ENCODE measurements at places on chromosomes 5 and 9.

GRCh38 chr5:176391999-176392398 lies 3.4 kb downstream of the HIGD2A start:
- no peak for DNase-seq

- no peak for DNase-seq
Observed at GRCh38 chr5:177997319-177997670, 1.3 kb upstream of the PROP1 start.

- no peak for DNase-seq
Observed at GRCh38 chr5:126100767-126101166, 322.4 kb upstream of the GRAMD2B start.

GRCh38 chr5:17235731-17236330 lies 18.4 kb downstream of the BASP1 start:
- DNase-seq = no peak

DNA sequence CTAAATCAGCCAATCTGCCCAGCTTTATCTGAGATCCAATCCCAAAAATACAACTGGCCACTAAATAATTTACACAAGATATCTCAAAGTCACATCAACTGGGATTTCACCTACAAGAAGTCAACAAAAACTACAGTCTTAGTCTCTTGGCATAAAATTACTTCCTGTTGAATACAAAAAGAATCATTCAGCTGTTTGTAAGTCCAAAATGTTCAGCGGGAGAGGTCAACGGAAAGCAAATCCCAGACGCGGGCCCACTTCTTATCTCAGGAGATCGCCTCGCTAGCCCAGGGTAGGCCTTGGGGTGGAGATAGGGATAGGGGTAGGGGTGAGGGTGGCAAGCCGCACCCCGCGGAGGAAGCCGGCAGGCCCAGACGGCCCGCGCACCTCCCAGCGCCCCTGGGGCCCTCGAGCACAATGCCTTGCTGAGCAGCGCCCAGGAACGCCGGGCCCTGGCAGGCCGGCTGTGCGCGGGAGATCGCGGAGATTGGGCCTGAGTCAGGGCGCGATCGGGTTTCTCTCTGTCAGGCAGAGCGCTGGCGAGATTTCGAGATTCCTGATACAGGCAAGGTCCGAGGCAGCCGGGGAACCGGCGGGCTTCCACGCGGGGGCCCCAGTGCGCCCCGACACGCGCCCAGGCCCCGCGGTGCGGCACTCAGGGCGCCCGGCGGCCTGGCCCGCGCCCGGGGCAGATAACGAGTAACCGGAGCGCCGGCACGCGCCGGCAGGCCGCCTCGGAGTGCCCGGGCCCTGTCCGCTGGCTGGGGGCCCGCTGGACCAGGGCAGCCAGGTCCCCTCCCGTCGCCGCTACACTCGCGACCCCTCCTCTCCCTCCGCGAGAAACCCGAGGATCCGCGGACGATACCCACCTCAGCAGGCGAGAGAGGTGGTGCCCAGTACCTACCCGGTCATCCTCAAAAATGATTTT lies 601 bp downstream of the HINT1 start:
- DNase-seq = peak; percentile 52

DNA sequence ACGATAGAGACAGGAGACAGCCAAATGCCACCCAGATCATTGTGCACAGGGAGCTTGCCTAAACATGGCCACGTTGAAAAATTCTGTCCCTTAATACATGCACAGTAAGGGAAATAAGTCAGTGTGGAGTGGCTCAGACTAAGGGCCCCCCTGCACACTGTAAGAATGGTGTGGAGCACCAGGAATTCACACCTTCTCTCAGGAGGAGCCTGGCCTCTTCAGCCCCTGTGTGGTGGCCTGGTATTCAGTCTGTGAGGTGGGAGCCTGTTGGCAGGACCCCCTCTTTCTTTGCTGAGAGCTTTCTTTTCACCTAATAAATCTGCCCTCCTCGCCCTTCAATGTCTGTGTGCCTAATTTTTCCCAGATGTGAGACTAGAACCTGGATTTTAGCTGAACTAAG lies 66.1 kb upstream of the RASGRF2 start:
- DNase-seq = no peak

DNA sequence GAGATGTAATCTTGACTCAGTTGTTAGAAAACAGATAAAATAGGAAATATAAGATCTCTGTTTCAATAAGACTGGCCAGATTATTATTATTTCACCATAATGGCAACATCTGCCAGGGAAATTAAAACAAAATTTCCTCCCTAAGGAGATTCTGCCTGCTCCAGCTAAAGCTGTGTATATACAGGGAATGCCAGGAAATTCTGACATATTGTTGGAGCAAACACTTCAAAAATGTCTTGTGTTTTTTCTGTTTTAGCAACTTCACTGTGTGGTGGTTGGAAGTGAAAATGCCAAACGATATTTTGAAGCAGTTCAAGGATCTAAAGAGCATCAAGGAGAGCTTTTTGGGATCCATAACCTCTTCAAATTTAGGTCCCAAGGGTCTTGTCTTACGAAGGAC lies 90.8 kb downstream of the ERCC6L2 start:
- no peak for DNase-seq

GRCh38 chr5:124665625-124666024 lies 80.8 kb downstream of the ZNF608 start:
- DNase-seq = no peak

DNA sequence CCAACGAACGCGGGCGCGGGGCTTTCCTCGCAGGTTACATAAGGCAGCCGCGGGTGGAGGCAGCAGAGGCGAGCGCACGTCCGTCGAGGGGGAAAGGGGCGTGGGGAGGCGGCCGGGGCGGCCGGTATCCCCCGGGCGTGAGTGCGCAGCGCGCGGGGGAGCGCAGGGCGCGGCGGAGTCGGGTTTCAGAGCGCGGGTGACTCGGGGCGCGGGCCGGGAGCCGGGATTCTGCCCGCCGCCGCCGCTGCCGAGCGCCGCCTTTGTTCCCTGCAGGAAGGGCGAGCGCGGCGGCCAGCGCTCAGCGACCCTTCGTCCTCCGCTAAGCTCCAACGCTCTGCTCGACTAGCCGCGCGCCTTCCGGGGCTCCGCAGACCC lies at the start of gene COL15A1:
TSS of gene COL15A1 (plus strand) at position 226 of the 375 bp plus-strand sequence. CDS start 155 bp downstream, outside the sequence.
- DNase-seq = no peak

- no peak for DNase-seq
Observed at GRCh38 chr9:81305561-81306182, 383.7 kb downstream of the TLE1 start.

- no peak for DNase-seq
Observed at GRCh38 chr5:81908771-81909170, 63.1 kb upstream of the ATG10 start.

DNA sequence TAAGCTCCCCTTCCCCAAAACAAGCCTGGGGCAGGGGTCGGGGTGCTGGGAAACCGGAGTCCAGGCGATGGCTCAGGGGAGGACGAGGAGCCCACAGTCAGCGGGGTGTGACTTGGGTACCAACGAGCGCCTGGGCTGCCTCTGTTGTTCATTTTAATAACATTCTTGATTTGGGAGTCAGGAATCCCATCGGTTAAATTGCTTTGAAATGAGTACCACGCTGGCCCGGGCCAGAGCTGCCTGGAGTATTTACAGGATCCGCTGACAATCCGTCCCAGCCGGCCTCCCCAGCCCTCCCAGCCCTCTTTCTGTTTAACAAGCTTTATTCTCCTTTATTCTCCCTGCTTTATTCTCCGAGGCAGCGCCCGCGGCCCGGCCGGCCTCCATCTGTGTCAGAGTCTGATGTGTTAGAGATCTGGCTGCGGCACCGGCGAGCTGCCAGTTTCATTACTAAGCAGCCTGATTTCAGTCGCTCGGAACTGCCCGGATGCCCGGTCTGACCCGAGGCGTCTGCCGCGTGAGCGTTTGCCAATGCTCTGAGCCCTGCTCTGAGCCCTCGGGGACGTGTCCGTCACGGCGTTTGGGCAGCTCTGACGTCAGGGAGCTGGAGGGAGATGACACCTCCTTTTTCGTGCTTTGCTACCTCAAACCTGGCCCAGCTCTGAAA lies 16.5 kb upstream of the QRFP start:
- DNase-seq = peak; percentile 71

GRCh38 chr9:125604196-125604595 lies 102.8 kb downstream of the MAPKAP1 start:
- DNase-seq = no peak

GRCh38 chr5:53397141-53397757 lies 83.2 kb upstream of the FST start:
- DNase-seq = no peak

DNA sequence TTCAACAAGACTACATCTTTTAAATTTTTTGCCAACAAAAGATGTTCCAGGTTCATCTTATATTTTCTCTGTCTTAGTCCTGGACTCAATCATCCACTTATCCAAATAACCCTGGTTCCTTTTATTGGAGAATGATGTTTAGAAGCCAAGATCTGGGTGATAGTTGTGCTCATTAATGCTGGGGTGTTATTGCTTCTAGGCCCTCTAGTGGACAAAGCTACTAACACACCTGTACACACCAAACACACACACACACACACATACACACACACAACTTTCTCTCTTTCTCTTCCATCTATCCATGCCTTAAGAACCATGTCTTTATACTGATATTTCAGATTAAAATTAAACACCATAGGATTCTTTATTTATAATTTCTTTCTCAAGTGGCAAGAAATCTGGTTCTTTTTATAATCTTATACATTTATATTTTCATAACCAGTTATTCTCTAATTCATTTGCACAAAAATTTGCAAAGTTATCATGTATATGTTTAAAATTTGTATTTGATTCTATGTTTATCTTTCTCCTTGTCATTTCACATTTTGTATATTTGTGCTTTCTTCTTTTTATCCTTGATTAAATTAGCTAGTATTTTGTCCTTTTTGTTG lies 179.1 kb upstream of the SMIM23 start:
- DNase-seq = no peak

GRCh38 chr9:23497137-23497504 lies 328.9 kb downstream of the ELAVL2 start:
- DNase-seq = no peak

GRCh38 chr5:106423109-106423897 lies 1247.4 kb downstream of the EFNA5 start:
- no peak for DNase-seq

GRCh38 chr9:114684036-114684435 lies 2.0 kb upstream of the TEX48 start:
- no peak for DNase-seq

DNA sequence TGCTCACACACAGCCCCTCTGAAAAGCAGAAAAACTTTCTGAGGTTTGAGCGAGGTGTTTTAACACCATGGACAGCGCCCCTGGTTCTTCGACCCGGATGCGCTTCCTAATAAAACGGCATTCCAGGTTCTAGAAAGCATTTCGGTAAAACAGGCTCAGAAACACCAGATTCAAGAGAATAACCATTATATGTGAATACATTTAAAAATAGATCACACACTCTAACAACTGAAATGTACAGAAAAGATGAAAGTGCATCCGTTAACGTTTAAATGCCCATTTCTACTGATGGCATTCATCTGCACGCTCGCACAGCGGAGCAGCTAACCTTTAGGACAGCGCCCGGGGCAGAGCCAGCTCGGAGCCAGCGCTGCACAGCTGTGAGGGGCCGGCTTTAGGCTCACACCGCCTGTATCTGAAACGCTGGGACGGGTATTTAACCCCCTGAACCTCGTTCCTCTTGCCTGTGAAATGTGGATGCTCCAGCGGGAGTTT lies 26.3 kb upstream of the TENT4A start:
- no peak for DNase-seq

DNA sequence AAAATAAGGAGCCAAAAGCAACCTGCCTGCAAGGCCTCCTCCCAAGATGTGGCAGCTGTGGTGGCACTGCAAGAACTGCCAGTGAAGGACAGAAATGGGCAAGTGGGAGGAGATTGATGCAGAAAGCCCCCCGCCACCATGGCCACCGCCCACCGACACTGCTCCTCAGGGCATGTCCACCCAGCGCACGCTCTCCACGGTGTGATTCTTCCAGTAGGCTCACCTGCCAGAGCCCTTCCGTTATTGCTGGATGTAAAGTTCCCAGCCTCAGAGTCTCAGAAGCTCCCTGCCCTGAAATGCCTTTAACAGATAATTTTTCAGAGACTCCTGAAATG lies 155.2 kb upstream of the PHYKPL start:
- DNase-seq = no peak

DNA sequence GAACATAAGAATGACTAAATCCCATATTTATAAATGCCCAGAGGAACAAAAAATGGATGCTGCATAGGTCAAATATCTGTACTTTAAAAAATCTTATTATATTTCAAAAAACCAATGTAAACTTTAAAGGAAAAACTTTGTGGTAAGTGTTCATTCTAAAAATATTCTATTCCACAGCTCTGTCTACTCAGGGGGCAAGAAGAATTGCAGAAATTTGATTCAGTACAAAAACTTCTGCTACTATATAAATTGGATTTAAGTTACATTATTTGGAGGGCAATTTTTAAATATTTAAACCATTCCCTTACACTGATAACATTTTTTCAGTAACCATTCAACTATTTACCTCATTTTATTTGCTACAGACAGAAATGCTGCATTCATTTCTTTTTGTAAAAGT lies 32.1 kb downstream of the NFIB start:
- DNase-seq = no peak

- no peak for DNase-seq
Observed at GRCh38 chr5:153211076-153211475, 279.4 kb upstream of the GRIA1 start.

GRCh38 chr5:160108124-160108523 lies 11.1 kb downstream of the PWWP2A start:
- no peak for DNase-seq

DNA sequence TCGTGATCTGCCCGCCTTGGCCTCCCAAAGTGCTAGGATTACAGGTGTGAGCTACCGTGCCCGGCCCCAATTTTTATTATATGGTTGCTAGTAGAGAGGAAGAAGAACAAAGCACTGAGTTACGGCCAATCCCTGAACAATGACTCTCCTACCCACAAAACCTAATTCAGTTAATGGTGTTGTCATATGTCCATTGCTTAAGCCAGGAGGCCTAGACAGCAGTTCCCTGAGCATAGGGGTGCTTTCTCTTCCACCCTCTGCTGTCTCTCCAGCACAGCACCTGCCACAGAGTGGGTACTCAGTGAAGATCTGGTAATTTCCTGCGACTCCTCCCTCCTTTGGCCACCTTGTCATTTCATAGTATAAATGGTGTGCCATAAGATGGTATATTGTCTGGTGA lies 21.4 kb upstream of the LTC4S start:
- DNase-seq = no peak

DNA sequence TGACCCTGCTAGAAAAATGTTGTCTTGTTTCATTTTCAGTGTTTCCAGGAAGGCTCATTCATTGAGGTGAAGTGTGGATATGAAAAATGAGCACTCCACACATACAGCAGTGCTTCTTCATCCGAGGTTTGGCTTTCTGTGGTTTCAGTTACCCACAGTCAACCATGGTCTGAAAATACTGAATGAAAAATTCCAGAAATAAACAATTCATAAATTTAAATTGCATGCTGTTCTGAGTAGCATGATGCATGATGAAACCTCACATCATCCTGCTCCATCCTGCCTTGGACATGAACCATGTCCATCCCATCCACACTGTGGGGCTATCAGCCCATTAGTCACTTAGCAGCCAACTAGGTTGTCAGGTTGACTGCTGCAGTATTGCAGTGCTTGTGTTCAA lies 10.4 kb upstream of the SLC45A2 start:
- DNase-seq = peak; percentile 79

DNA sequence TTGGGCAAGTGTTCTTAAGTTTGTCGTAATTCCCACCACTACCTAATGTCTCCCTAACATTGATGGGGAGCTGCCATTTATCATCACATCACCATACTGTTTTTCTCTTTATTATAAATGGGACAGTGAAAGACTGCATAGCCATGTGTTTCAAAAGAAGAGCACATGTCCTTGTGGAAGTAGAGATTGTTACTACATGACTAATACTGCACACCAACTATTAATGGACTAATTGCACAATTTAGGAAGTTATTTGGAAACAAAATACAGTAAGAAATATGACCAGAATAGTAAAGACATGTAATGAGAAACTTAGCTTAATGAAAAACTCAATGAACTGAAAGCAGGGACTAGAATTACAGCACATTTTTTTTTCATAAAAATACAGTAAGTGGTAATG lies 12.0 kb upstream of the ELOVL7 start:
- DNase-seq = no peak
